Stimulated activated CD4-positive, alpha-beta T cell treated with anti-CD3 and anti-CD28 coated beads, Interleukin-12 subunit alpha, Interleukin-12 subunit beta, amount 100 ng/mL, for 48 hours (primary cell): ENCODE measurements at places on chromosomes 16 and 17.

DNA sequence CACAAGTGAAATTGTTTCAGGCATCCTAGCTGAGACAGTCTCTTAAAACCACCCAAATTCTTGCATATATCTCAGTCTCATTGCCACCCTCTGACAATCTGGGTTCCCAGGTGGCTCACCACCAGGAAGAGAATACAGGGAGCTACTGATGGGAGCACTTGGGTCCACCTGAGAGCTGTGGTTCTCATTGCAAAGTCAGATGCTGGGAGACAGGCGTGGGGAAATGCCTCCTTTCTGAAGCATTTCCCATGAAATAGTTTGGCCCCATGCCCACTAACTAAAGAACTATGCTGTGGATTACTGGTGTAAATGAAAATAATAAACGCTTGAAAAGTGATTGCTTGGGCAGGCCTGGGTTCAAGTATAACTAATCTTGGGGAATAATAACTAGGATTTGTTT is 70.3 kb downstream of the CMC2 start:
- DNase-seq, result no peak

DNA sequence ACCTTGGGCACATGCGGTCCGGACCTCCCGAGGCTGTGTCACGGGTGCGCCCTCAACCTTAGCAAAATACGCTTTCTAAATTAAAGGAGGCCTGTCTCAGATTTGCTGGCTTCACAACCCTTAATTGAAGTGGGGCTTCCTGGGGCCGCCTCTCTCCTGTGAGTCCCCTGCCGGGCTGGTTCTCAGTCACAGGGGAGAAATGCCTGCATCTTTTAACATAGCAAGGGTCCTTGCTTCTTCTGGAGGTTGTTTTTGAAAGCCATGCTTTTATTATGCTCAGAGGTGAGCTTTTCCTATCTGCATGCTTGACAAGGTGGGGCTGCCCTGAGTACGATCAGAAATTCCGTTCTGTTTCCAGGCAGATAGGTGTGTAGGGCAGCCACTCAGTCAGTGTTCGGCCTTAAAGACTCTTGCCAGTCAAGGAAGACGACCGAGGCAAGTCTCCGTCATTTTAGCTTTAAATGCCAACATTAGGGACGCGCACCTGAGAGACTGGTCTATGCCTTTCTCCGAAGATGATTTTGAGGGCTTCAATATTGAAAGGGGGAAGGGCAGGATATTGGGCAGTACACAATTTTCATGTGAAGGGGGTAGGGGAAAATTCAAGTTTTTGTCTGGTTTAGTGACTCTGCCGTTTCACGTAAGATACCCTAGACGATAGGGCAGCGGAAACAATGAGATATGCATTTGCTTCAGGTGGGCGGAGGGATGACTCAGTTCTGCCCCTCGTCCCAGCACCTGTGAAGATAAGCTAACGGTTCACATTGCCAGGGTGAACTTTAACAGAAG is 5.5 kb upstream of the SLC7A5 start:
- DNase-seq, result peak; percentile 70

GRCh38 chr17:2815781-2816185 is 19.5 kb downstream of the RAP1GAP2 start:
- DNase-seq, result no peak

- DNase-seq, result no peak
Measured at GRCh38 chr17:40484973-40485530, 16.4 kb downstream of the TNS4 start.

DNA sequence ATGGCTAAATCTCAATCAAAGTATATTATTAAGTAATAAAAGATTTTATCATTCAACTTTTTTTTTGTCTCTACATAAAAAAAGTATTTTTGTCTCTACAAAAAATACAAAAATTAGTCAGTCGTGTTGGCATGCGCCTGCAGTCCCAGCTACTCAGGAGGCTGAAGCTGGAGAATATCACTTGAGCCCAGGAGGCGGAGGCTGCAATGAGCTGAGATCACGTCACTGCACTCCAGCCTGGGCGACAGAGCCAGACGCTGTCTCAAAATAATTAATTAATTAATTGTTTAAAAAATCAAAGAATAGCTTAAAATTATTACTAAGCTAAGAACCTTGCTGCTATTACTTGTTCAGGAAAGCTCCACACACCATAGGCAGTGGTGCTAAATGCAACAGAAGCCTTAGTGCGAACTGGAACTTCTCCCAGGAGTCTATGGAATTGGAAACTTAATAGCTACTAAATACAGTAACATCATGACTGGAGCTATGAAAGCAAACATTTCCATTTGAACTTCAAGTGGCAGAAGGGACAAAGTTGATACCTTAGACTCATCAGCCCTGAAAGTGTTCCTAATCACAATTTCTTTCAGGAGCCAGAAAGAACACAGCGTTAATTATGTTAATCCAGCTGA is 22.6 kb downstream of the ADCY9 start:
- DNase-seq, result no peak

DNA sequence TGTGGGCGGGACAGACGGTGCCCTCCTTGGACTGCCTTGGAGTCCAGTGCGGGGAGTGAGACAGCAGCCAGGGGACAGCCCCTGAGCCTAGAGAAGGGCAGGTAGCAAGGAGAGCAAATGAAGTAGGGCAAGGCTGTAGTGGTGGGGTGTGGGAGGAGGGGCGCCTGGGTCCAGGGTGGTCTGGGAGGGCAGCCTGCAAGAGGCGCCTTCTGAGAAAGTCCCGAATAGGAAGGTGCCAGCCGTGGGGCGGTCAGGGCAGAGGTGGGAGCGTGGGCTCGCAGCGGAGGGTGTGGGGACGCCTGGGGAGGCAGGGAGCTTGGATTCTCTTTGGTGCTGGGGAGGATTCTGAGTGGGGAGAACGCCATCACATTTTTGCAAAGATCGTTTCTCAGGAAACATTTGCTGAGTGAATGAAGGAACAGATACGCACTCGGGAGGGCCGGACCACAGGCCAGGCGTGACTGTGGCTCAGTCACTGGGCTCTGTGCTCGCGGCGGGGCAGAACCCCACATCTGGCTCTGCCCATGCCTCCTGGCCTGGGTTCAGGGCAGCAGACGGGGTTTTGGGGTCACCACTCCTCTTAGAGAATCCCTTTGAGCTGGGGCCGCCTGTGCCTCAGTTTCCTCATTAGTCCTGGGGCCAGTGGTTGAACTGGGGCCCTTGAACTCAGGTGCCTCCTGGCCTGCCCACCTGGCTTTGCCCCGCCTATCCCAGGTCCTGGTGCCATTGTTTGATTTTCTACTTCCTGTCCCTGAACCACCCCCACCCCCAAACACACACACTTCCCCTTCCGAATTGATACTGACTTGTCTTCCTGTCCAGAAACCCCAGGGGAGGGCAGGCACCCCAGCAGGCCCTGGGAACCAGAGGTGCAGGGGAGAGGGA is 4.2 kb downstream of the SNN start:
- DNase-seq, result no peak

DNA sequence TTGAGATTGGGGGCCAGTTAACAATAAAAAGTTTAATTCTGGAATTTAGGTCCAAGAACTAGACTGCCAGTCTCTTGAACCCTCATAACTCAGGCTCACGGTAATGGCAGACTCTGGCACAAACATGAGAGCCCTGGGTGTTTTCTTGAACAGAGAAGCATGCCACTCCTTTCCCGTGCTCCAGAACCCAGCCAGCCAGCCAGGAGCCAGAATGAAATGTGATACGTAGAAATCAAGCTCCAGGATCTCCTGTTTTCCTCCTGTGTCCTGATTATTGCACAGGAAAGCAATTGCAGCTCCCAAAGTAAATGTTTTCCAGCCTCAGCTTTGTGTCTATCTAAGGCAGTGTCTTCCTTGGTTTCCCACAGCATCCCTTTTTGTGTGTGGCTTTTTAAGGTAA is 46.2 kb upstream of the NOL11 start:
- no peak for DNase-seq

GRCh38 chr17:21165922-21166594 is 39.3 kb downstream of the DHRS7B start:
- DNase-seq, result no peak

DNA sequence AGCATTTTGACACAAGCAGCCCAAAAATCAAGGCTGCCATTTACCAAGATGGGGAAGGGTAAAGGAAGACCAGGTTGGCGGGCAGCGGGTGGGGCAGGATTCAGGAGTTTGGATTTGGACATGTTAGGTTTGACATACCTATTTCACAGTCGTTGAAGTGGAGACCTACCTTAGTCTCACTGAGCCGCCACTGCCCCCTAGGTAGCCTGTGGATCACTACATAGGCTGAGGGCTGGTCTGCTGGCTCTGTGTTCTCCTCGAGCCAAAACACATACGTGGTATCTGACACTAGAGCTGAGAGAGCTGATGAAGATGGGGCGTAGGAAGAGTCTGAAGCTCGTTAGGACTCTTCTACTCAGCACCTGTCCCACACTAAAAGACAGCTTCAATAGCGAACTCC is 115.1 kb downstream of the HIC1 start:
- DNase-seq, result no peak

- DNase-seq, result no peak
Measured at GRCh38 chr16:85027958-85028684, 526 bp downstream of the KIAA0513 start.

- peak; percentile 51 for DNase-seq
Measured at GRCh38 chr16:12539185-12539929, 264.3 kb downstream of the CPPED1 start.

GRCh38 chr16:66894948-66895688 is 14.8 kb downstream of the PDP2 start:
- peak; percentile 53 for DNase-seq

GRCh38 chr16:9124444-9124843 is 33.0 kb downstream of the HAPSTR1 start:
- no peak for DNase-seq

GRCh38 chr16:78906135-78906534 is 694.4 kb downstream of the MAF start:
- DNase-seq, result no peak

DNA sequence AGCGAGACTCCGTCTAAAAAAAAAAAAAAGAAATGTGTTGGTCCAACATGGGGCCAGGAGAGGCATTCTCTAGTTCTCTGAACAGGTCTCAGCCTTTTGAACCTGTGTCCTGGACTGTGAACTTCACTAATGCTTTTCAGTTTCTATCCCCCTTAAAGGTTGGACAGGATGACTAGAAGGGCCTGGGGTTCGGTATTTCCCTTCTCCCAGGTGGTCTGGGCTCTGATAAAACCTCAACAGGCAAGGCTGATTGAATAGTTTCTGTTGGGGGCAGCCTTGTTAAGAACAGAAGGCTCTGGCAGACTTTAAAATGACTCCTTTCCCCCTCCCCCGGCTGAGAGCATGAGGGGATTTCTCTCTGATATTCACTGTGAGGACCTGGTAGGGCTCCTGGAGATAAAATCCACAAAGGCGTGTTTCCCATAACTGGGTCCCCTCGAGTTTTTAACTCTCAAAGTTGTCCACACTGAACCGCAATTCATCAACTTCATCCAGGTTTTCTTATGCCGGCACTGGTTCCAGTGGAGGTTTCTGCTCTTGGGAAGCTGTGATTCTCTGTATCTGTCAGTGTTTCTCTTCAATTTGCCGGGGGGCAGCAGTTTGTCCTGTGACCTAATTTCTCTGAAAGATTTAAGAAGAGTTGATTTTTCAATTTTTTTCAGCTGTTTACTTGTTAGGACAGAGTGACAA is 91.3 kb downstream of the METRNL start:
- DNase-seq, result no peak

DNA sequence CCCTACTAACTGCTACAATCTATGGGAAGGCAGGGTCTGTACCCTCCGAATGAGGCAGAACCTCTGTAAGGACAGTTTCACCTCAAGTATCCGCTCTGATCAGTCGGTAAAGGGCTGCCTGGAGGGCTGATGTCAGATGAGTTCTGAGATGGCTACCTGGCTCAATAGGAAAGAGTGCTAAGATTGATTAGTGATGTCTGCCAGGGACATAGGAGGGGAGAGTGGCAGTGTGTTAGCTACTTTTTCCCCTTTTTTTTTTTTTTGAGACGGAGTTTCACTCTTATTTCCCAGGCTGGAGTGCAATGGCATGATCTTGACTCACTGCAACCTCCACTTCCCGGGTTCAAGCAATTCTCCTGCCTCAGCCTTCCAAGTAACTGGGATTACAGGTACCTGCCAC is 39.1 kb upstream of the CDC42EP4 start:
- no peak for DNase-seq

DNA sequence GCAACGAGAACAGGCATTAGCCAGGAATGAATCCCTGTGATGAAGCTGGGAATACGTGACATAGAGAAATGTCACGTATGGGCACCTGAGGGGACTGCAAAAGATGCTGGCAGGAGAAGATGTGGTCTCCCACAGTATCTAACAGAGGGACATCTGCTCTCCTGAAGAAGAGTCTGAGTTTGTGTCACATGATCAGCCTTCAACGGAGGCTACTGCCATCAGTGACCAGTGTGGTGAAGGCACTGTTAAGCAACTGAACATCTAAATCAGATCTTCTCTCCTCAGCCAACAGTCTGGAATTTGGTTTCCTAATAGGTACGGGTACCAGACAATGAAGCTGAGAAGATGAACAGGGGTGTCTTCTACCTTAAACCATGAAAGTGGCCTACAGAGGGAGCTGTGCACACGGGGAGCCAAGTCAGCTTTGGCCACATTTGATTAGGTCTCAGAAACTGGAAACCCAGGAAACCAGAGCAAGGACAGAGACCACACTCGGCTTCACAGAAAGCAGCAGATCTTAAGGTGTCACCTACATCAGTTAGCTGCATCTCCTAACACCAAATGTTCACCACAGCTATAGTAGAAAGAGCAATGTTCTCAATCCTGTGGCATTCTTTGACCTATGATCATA is 41.8 kb downstream of the BRD7 start:
- peak; percentile 49 for DNase-seq

GRCh38 chr16:59993101-59993500 is 1259.0 kb upstream of the GOT2 start:
- DNase-seq, result no peak

DNA sequence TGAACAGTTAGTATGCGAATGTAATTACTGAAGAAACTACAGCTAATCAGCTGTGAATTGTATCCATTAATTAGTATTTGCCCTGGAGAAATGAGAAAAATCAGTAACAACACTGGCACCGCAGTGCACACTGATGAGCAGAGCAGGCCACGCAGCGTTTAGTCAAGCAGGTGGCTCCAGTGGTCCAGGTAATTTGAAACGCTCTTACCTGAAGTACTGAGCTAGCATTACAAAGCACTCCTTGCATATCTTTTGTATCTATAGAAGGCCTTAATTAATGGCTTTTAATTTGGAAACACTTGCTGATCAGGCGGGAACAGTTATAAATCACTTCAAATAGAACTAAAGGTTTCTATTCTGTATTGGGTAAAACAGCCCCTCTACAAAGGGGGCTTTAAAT is 76.4 kb downstream of the TOX3 start:
- no peak for DNase-seq

GRCh38 chr17:67649891-67650290 is 67.8 kb upstream of the NOL11 start:
- no peak for DNase-seq

GRCh38 chr16:48534601-48535340 is 75.2 kb downstream of the N4BP1 start:
- no peak for DNase-seq
